Colonic mucosa (tissue), 4 donors: ENCODE measurements at places on chromosomes 5 and 9. TPM values are rescaled to one million over a fixed set of nuclear protein-coding genes. Genes with fewer than 3 reads are reported as not detected.

- DNase-seq = no peak
Measured at GRCh38 chr9:81868145-81868544, 60.1 kb upstream of the SPATA31D4 start.

- DNase-seq = peak; percentile 27
Measured at GRCh38 chr9:89278997-89279739, 31.8 kb upstream of the CKS2 start.

GRCh38 chr5:39485079-39485478 is 60.3 kb upstream of the DAB2 start:
- DNase-seq = no peak

GRCh38 chr5:40572391-40572790 is 107.3 kb upstream of the PTGER4 start:
- DNase-seq = no peak

- DNase-seq = no peak
Measured at GRCh38 chr5:165224366-165225045, 1719.1 kb downstream of the MAT2B start.

DNA sequence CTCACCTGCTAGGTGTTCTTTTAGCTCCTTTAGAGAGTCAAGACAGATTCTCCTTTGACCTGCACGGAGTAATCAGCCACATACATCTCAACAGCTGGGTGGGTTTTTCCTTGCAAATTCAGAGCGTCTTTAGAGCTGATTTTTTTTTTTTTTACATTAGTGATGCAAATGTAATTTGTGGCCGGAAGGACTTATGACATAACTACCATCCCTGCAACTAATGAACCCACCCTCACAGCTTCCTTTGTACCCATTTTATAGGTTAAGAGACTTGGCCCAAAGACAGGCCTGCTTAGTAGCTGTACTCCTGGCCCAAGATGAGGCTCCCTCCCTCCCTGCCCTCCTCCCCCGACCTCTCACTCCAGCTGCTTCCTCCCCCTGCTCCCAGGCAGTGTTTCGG is 69.9 kb upstream of the NIPAL4 start:
- DNase-seq = no peak

DNA sequence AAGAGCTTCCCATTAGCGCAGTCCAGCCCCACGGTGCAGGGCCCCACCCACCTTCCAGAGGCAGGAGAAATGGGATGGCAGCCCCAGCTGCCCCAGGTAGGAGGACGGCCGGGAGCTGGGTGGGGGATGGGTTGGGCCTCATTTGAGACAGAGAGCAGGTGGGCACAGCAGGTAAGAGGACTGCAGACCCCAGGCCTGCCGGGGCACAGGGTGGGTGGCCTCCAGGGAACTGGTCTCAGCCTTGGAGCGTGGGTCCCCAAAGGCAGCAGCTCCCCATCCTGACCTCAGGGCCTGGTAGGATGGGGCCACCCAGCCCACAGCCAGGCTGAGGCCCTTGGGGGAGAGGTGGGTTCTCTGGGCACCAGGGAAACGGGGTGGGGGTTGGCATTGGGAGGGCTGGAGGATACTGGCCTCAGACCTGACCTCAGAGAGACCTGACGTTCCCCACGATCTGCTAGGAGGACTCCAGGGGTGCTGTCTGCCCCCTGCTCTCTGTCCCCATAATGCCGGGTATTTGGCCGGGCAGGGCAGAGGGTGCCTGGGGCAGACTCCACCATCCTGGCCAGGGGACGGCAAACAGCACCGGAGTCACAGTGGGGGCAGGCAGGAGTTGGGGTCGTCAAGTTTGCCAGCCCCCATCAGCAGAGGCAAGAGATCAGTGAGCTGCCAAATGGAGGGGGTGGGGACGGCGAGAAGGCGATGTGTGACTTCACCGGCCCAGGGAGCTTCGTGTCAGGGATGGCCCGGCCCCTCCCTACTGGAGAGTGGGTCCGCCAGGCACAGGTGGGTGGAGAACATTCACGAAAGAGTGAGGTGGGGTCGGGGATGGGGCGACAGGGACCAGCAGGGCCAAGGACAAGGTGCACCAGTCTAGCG is 6.8 kb upstream of the QRFP start:
- no peak for DNase-seq

- no peak for DNase-seq
Measured at GRCh38 chr5:111975133-111975532, 218.1 kb upstream of the NREP start.

GRCh38 chr5:90233476-90233875 is 176.1 kb downstream of the CETN3 start:
- DNase-seq = no peak

GRCh38 chr9:684941-685340 is 156.6 kb upstream of the DMRT1 start:
- DNase-seq = no peak

- DNase-seq = no peak
Measured at GRCh38 chr9:126439402-126439765, 112.8 kb downstream of the MVB12B start.

- no peak for DNase-seq
Measured at GRCh38 chr5:8606231-8606630, 737.3 kb downstream of the MTRR start.

DNA sequence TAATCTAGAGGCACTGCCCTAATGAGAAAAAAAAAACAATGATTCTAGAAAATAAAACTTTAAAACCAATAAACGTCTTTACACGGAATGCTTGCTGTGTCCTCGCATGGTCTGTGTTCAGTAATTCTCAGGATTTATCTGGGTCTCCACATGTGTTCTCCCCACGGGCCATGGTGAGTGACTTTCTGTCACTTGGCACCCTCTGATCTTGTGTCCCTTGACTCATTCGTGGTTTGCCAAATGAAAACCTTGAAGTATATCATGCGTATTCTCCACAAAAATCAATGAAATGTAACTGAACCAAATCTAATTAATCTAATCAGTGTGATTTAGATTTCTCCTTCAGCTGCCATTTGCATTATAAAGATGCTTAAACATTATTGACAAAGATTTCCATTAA is 48.0 kb downstream of the UBE2QL1 start:
- DNase-seq = no peak

DNA sequence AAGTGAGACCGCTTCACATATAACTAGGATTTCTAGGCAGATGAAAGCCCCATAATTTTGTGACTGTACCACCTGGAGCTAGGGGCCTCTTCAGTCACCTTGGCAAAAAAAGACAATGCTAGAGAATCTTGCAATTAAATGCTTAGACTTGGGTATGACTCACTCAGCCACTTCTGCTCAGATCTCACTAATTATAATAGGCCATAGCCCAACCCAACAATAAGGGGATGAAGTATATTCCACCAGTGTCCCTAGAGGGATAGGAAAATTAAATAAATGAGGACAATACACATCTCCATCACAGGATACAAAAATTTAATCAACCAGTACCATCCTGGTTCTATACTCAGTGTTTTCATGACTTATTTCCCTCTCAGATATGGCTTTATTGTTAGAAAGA is 1079.9 kb upstream of the C9orf72 start:
- no peak for DNase-seq

DNA sequence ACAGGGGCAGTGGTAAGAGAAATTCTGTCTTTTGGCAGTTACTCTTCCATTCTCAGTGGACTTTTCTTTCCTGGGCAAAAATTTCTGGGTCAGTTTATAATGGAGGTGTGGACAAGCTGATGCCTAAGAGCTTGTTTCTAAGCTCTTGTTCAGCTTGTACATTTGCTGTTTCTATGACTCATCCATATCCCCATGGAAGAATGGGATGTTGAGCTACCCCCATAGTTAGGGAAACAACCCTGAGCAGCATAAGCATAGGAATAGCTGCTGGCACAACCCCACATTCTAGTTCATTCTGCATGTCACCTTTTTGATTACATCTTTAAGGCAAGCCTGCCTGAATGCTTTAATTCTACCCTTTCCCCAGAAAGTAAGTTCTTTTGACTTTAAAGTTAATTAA is 173.3 kb downstream of the PSAT1 start:
- no peak for DNase-seq

DNA sequence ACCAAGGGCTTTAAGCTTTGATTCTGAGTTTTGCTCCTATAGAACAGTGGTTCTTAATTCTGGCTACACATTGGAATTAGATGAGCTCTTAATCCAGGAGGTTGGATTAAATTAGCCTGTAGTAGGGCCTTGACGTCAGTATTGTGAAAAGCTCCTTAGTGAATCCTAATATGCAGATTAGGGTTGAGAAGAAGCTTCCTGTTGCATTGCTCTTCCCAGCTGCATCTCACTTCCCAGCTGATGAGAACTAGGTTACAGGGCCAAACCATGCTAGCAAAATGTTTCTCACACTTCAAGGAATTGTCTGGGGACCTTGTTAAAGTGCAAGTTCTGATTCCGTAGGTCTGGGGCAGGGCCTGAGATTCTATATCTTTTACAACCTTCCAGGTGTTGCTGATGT is 300.0 kb downstream of the ZSWIM6 start:
- DNase-seq = no peak

DNA sequence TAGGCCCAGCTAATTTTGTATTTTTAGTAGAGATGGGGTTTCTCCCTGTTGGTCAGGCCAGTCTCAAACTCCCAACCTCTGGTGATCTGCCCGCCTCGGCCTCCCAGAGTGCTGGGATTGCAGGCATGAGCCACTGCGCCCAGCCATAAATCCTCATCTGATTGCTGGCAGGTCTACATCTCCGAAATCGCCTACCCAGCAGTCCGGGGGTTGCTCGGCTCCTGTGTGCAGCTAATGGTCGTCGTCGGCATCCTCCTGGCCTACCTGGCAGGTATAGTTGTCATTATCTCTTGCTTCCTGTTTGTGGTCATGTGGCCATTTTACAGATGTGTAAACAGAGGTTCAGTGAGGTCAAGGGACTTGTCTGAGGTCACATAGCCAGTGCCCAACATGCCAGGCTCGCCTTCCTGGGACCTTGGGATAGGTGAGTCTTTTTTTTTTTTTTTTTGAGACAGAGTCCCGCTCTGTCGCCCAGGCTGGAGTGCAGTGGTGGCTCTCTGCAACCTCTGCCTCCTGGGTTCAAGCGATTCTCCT is 2.8 kb downstream of the SLC2A8 start:
- DNase-seq = no peak

- DNase-seq = peak; percentile 48
Measured at GRCh38 chr5:107669096-107670031, 1.4 kb downstream of the EFNA5 start.

GRCh38 chr5:149597618-149598017 is 16.3 kb downstream of the ARHGEF37 start:
- no peak for DNase-seq

DNA sequence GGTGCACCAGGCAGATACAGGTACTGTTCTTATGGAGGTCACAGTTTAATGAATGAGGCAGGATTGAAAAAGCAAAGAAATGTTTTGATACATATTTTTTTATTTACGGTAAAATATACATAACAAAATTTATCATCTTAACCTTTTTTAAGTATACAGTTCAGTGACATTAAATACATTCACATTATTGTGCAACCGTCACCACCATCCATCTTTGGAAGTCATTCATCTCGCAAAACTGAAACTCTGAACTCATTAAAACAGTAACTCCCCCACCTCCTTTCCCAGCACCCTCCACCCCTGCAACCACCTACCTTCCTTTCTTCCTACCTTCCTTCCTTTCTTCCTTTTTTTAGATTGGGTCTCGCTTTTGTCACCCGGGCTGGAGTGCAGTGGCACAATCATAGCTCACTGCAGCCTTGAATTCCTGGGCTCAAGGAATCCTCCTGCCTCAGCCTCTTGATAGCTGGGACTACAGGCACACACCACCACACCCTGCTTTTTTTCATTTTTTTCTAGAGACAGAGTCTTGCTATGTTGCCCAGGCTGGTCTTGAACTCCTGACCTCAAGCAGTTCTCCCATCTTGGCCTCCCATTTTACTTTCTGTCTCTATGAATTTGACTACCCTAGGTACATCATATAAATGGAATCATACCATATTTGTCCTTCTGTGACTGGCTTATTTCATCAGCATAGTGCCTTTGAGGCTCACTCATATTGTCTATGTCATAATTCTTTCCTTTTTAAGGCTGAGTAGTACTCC is 22.5 kb upstream of the PSD2 start:
- DNase-seq = no peak

GRCh38 chr9:23717505-23717904 is 108.5 kb downstream of the ELAVL2 start:
- DNase-seq = no peak

DNA sequence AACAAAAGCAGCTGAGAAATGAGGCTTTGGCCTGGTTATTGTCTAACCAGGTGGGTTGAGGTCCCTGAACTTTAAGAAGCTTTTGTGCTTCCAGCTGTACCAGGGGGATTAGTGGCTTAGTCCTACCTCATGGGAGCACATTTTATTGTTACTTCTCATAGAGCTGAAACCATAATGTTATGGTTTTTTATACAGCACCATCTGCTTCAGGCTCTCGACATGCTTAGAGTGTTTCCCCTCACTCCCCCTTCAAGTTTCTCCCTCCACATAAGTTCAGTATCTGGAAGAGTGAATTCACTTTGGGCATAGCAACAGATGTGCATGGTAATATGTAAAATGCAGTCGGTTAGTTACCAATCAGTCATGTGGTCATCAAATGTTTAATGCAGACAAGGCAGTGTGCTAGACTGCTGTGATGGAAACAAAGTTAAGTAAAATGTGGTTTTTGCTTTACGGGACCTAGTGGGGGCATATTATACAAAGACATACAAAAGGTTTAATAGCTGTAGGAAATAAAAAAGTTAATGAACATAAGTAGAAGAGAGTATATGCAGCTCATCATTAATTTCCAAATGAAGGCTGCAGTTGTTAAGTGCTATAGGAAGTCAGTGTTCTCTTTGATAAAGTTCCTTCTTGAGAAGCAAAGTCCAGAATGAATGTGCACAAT is 95.9 kb upstream of the SPRY4 start:
- DNase-seq = no peak

- DNase-seq = no peak
Measured at GRCh38 chr5:76358-77169, 15.4 kb upstream of the PLEKHG4B start.

Gene CYLC2
- not detected for total RNA-seq

Gene FOXD4
- total RNA-seq = not detected

Gene EIF4E1B
- total RNA-seq = not detected

Gene MVB12B
- 15.8 TPM for total RNA-seq

Gene TRIM36
- total RNA-seq = 26.3 TPM

Gene FGD3
- 2.3 TPM for total RNA-seq

Gene PCDHB13
- total RNA-seq = 0.40 TPM

Gene SLCO6A1
- not detected for total RNA-seq

Gene IL3
- 0.25 TPM for total RNA-seq

Gene HAPLN1
- 5.9 TPM for total RNA-seq

Gene CAMK2A
- 0.61 TPM for total RNA-seq

Gene SLC25A2
- 1.1 TPM for total RNA-seq

Gene CD274
- 2.0 TPM for total RNA-seq

Gene PCDHGA7
- total RNA-seq = 1.0 TPM

Gene LCN15
- 3.4 TPM for total RNA-seq

Gene SLC6A7
- 5.0 TPM for total RNA-seq

Gene TRPM6
- 44.1 TPM for total RNA-seq
